ENCODE measurements at places on chromosomes 2 and 18.

DNA sequence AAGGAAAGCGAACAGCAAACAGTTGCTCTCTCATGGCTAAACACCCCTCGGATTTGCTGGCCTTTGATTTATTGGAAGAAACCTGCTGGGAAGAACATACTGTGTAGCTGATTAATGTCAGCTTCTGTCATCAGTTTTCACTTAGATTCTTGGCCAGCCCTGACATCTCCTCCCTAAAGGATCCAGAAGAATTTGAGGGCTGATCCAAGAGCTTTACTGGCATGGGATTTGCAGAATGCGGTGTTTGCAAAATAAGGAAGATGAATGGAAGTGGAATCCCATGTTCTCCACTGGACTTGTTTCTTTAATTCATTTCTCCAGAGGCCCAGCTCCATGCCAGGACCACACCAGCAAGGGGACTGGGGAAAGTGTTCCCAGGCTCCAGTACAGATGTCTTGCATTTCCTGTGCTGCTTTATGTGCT, 80.5 kb downstream of the RDH14 start:
- DNase-seq, result peak; percentile 97

DNA sequence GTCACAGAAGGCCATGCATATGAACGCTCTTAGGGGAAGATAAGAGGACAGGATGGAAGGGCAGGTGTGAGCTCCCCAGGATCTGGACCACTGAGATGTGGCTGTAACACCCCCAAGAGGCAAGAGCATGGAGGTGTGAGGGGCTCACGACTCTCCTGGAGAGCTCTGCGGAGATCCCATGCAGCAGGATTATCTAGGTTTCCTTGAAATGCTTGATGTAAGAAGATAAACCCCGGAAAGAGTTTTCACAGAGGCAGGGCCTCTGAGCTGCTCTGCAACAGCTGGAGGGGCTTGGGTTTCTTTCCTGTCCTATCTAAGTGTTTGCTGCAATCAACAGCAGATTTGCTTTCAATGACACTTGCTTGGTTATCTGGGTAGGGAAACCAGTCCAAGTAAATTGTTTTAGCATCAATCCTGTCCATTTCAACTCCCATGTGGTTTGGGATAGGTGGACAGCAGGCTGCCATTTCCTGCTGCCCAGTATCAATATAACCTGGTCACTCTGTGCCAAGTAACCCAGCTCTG, 138.9 kb downstream of the SMAD2 start:
- DNase-seq, result no peak

DNA sequence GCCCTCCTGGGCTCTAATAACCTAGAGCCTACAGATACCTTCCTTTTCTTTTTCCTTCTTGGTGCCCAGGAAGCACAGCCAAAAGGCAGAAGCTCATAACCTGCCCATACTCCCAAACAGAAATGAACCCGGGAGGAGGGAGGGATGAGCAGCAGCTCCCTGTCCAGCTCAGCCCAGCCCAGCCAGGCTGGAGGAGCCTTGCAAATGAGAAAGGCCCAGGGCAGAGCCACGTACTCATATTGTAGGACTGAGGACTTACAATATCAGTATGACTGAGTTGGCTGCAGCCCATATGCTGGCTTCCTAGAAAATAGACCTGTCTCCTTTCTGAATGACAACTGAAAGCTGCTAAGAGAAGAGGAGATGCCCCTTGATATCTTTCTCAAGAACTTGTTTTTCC, 21.7 kb downstream of the PKDCC start:
- DNase-seq, result no peak

- no peak for DNase-seq
These were observed 33.3 kb downstream of the NAB1 start for GRCh38 chr2:190682168-190682567.

- no peak for DNase-seq
These were observed 262.5 kb downstream of the GALR1 start for GRCh38 chr18:77512152-77512551.

DNA sequence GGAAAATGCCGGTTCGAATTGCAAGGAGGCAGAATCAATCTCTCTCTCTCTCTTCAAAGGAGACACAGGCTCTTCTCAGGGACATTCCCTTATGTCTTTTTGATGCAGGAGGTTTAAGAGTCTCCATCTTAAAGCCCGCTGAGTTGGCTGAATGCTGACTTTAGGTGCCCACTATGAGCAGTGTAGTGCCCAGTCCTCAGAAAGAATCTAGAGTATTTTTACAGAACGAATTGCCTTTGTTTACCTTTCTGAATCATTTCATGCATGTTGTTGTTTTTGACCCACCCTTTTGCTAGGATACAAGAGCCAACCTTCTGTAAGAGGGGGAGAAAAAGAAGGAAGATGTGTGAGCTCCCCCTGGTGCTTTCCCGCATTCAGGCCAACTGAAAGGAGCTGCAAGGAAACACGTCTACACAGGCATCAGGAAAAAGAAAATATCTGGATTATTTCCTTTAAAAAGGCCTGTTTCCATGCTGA, 193.5 kb upstream of the TCF4 start:
- DNase-seq, result peak; percentile 84

DNA sequence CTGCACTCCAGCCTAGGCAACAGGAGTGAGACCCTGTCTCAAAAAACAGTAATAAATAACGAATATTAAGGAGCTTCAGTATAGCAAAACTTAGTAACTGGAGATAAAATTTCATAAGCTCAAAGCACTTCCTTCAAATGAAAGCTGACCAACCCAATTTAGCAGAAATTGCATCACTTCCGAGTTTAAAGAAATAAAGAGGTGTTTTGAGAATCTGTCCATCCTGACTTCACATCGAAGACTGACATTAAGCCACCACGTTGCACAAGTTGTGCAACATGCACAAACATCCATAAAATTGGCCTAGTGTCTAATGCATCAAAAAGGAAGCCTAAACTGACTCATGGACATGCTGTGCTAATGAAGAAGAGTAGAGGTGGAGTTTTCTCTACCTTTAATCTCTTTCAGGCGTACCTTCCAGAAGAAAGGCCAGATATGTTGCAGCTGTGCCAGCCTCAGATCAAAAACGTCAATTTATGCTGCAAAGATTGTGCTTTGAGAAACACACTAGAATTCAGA, 7.7 kb upstream of the DSG3 start:
- DNase-seq, result no peak

DNA sequence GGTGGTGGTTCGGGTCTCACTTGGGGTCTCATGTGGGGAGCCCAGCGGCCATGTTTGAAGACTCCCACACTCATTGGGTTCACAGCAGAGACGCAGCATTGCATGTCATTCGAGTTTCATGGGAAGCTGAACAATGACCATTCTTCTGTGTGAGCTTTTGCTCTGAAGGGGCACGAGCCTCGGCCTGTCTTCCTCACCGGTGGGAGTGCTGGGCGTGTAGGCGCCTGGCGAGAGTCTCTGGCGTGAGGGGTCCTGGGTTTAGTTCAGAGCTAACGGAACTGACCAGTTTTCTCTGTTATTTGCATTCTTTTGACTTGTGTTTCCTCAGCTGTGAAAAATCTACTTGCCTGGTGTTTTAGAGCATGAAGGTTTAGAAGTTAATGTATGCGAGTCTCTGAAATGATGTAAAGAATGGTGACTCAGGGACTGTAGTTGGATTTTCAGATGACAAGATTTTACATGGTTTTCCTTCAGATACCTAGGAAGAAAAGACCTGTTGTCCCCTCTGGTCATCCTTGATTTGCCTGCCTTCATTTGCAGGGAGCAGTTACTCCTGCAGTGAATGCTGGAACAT, 98.1 kb downstream of the ARMC9 start:
- no peak for DNase-seq

DNA sequence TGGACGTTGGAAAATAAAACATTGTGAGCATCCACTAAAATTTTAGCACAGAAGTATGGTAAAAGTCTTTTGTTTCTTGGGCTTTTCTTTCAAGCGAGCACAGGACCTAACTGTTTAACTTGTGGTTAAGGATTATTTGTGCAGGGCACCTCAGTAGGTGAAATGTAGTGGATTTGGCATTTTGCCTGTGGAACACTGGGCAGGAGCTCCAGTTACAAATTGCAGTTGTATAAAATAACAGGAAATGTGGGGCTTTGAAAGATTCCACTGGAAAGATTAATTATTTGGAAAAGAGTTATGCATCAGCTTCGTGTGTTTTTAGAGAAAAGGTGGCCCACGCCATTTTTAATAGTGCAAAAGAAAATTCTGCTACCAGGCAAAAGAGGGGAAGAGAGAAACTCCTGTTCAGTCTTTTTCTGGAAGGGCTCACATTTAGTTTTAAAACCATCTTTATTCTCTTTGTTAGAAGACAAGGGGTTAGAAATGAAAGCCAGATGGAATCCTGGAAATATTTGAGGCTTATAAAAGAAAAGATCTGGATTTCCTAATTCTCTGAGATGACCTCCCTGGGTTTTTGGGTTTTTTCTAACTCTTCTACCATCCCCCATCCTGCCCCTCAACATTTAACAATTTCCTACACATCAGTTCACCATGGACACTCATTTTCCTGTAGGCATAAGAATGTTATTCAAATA, 144.3 kb upstream of the SERTAD2 start:
- DNase-seq, result peak; percentile 35

GRCh38 chr2:217360781-217361482, 501.1 kb upstream of the TNP1 start:
- DNase-seq, result peak; percentile 94

DNA sequence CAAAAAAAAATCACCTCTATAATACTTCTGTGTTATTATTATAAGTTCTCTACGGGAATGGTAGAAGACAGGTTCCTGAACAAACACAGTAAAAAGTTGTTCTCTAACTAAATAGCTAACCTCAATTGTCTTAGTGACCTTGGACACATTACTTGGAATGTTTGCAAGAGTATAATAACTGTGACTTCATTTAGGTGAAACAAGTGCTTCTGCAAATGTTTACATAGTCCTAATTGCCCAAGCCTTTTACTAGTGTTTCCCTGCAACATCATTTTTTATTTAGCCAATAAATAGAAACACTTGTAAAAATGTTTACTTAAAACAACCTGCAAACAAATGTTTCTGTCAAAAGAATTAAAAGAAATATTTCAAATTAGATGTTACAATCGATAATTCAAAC, 9.9 kb downstream of the PLEKHM3 start:
- DNase-seq, result no peak

- DNase-seq, result no peak
These were observed 7.6 kb downstream of the NBAS start for GRCh38 chr2:15553519-15553918.

- DNase-seq, result no peak
These were observed 736.6 kb upstream of the ZEB2 start for GRCh38 chr2:145256551-145256950.

GRCh38 chr18:36120297-36120696, 8.8 kb downstream of the SLC39A6 start:
- no peak for DNase-seq

- DNase-seq, result no peak
These were observed 218.8 kb upstream of the APCDD1 start for GRCh38 chr18:10235661-10235952.

GRCh38 chr2:98294711-98295110, 51.5 kb upstream of the CNGA3 start:
- no peak for DNase-seq

- DNase-seq, result peak; percentile 97
These were observed 263.8 kb downstream of the RBM43 start for GRCh38 chr2:150997702-150998440.

GRCh38 chr18:77170890-77171410, 38.4 kb upstream of the MBP start:
- DNase-seq, result peak; percentile 17

GRCh38 chr2:151670846-151671597, 63.3 kb downstream of the NEB start:
- DNase-seq, result no peak

- DNase-seq, result no peak
These were observed 58.2 kb downstream of the ACKR3 start for GRCh38 chr2:236627841-236628240.

DNA sequence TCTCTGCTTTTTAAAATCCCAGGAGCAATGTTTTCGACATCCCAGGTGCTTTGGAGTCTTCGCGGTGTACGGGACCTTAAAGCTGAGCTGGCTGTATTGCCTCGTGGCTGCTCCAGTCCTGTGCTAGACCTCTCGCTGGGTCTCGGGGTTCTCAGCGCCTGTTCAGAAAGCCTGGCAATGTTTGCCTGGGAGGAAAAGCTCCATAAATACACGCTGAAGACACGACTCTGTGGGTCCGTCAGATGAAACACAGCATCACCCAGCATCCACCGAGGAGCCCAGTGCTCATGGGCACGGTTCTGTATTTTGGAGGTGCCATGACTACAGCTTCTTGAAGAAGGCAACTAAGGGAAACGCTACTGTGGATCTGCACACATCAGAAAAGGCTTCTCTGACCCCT, 21.6 kb downstream of the MBP start:
- no peak for DNase-seq

- peak; percentile 48 for DNase-seq
These were observed 3.6 kb upstream of the CAPG start for GRCh38 chr2:85413592-85414420.

- no peak for DNase-seq
These were observed 1022.9 kb upstream of the NRXN1 start for GRCh38 chr2:52054824-52055223.

DNA sequence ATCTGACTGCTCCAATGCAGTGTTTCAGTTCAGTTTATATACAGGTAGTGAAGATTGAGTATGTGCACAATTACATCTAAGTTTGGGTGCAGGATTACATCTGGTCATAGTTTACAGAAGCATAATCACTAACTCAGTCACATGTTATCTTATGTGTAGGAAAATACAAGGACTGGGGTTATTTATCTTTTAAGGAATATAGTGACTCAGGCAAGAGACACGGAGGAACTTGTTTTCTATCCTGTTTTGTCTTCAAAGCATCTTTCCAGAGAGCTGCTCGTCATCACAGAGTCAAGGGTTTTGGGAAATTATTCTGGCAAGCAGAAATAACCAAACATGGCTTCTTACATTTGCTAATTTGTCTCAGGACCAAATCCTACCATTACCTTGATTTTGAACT, 1371.5 kb upstream of the TMEFF2 start:
- no peak for DNase-seq

DNA sequence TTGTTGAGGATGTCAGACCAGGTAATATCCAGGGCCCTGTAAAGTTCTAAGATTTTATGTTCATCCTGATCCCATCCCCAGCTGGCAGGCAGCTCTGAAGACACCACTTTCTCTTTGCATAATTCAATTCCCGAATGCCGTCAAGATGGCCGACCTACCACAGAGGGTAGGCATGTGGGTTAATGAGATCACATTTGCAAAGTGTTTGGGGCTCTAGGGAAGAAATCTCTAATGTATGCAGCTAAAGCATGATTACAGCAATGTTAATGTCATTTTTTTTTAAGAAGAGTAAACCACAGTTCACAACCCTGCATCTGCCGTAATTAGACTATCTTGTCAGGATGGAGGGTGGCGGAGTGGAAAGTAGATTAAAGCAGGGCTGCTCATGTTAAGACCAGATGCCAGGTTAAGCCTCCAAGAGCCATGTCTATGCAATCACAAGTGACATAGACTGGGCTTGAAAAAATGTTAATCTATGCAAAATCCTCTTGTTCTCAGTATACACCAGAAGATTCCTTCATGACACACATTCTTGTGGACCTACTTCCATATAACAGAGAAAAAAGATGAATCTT, 131.4 kb downstream of the ALK start:
- DNase-seq, result no peak

- no peak for DNase-seq
These were observed 241.3 kb upstream of the PXDN start for GRCh38 chr2:1985571-1985970.

- no peak for DNase-seq
These were observed 20.6 kb upstream of the C2orf72 start for GRCh38 chr2:231016566-231017230.

- no peak for DNase-seq
These were observed 241.8 kb upstream of the EPC2 start for GRCh38 chr2:148402786-148403185.

Measured in AG10803 (cell line).